ENCODE measurements at places on chromosomes 4 and X.

- DNase-seq = no peak
Observed at GRCh38 chrX:80667967-80668366, 141.7 kb downstream of the BRWD3 start.

DNA sequence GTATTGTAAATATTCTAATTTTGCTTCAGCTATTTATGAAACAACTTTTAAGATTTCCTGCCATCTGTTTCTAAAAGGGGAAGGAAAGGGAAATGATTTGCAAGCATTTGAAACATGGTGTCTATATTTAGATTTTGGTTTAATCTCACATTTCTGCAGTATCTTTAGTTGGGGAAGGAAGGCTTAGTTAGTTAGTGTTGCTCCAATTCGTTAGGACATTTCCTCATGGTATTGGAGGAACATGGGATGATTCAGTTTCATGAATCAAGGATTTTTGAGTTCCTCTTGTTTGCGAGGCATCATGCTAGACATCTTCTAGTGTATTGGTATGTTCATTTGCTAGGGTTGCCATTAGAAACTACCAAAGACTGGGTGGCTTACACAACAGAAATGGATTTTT lies 20.5 kb upstream of the TMEM192 start:
- DNase-seq = no peak

- DNase-seq = no peak
Observed at GRCh38 chr4:85741921-85742591, 267.1 kb downstream of the ARHGAP24 start.

DNA sequence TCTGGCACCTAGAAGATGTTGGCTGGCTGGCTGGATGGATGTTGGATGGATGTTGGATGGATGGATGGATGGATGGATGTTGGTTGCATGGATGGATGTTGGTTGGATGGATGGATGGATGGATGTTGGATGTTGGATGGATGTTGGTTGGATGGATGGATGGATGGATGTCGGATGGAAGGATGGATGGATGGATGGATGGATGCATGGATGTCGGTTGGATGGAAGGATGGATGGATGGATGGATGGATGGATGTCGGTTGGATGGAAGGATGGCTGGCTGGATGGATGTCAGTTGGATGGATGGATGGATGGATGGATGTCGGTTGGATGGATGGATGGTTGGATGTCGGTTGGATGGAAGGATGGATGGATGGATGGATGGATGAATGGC lies 96.7 kb downstream of the PSAPL1 start:
- no peak for DNase-seq

DNA sequence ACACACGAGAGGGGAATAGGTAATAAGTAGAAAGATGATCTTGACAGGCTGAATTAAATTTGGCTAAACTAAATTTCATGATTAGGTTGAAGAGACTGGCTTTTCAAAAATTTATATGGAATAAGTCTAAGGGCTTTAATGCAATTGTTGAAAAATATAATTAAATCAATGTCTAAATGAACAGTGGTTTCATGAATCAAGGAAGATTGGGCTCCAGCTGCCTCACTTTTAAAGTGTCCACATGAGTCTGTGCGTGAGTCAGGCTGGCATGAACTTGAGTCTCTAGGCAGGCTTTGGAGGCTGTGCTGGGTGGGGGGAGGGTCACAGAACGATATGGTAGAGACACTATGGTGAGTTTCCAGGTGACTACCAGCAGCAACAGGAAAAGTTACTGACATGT lies 111.9 kb downstream of the SORBS2 start:
- no peak for DNase-seq

GRCh38 chr4:43864616-43865146 lies 583.9 kb downstream of the KCTD8 start:
- no peak for DNase-seq

- DNase-seq = no peak
Observed at GRCh38 chr4:53004497-53005148, 142.5 kb downstream of the RASL11B start.

DNA sequence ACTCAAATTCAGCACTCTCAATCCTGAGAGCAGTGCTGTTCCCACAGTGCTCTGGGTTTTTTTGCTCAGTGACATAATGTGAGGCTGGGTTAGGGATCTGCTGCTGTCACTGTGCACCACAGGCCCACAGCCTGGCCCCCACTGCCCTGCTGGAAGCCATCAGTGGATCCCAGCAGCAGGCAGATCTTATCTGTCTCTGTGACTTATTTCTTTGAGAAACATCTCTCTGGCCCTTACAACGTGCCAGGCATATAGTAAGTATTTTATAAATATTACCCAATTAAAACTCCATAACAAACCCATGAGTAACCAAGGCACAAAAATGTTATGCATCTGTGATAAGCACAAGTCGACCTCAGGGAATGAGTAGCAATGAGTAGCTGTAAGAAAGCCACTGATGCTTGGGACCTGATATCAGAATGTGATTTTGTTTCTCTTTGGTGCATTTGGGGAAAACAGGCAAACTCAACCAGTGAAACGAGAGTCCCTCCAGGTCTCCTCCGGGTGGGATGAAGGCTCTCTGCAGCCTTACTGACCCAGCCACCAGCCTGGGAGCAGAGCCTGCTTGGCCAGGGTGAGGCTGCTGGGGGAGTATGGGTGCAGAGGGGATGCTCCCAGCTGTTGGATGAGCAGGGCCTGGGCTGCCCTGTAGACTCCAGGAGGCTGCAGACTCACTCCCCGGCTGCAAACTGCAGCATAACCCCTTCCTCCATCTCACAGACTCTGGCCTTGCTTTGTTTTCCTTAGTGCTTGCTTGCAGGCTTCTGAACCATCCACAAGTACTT lies 172.7 kb upstream of the LNX1 start:
- DNase-seq = no peak

DNA sequence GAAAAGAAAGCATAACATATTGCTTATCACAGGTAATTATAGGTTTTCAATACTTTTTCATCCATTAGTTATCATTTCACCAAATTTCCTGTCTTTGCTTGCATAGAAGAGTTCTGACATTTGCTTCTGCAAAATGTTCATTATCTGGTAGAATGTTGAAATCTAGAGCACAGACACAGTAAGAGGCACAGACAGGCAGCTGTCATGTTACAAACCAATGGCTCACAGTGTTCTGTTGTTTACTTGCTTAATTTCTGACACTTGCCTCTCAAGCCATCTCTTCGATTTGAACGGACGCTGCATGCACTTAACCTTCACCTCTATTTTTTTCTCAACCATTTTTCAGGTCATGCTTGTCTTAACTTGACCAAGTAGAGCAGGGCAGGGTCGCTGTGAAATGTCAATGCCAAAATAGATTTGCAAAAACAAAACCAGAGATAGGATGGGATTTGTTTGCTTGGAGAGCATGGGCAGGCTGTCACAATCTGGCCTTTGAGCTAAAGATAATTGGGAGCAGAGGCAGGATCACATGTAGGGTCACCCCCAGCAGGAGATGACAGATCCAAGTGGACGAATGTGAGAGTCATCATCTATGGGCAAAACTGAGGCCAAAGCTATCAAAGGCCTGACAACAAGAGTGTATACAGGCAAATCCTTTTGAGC lies 292.3 kb downstream of the SMARCA1 start:
- no peak for DNase-seq

- no peak for DNase-seq
Observed at GRCh38 chr4:26015133-26015651, 101.2 kb downstream of the SMIM20 start.

DNA sequence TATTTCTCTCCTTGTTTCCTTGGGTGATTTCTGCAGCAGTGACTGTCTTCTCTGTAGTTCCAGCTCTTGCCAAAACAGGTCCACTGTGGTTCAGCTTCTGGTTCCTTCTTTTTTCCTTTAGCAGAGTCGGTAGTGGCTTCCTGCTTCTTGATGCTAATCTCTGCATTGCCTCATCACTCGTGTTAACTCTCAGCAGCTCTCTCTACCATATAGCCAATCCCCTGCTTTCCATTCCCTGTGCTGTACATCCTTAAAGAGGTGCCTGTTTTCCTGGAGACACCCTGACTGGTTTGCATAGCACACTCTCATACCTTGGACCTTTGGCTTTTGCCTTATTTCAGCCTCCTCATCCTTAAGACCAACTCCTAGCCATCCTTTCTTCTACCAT lies 191.2 kb upstream of the LNX1 start:
- DNase-seq = no peak

DNA sequence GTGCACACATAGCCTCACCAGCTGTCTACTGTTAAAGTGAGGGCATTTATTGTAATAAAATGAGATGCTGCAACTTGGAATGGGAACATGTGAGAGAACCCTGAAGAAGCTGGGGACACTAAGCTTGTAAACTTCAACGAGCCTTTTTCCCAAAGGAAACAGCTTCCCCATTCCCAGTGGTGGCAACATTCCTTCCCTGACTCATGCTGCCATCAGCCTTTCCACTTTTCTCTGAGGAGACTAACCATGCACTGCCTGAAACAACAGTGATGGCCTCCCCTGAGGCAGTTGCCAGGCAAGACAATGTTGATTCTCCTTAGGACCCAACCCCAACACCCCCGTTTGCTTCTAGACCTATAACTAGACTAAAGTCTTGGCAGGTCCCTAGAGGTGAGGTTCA lies 928.3 kb downstream of the GLUD2 start:
- no peak for DNase-seq

GRCh38 chr4:105989485-105990242 lies 94.4 kb downstream of the NPNT start:
- DNase-seq = no peak

- no peak for DNase-seq
Observed at GRCh38 chr4:17939054-17939453, 82.5 kb downstream of the LCORL start.

DNA sequence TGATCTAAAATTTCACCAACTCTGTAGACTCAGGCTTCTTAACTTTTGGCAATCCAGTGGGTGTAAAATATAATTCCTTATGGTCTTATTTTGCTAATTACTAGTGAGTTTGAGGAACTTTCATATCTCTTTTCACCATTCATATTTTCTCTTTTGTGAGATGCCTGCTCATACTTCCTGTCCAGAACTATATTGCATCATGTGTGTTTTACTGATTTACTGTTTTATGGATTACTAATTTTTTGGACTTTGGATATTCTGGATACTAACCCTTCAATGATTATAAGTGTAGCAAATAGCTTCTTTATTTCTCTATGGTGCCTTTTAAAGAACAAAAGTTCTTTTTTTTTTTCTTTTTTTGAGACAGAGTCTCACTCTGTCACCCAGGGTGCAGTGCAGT lies 20.6 kb downstream of the GSX2 start:
- no peak for DNase-seq

DNA sequence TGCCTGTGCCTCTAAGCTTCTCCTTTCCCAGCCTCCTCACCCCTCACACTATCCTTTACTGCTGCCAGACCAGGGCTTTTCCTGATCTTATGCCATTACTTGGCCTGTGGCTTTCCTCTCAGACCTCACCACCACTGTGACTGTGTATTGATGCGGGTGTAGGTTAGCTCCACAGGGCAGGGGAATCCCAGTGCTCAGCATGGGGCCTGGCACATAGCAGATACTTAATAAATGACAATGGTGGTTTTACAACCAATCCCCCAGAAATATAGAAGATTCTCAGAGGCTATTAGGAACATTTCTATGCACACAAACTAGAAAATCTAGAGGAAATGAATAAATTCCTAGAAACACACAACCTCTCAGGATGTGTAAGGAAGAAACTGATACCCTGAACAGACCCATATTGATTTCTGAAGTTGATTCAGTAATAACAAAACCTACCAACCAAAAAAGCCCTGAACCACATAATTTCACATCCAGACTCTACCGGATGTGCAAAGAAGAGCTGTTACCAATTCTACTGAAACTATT lies 129.6 kb upstream of the QRFPR start:
- no peak for DNase-seq

DNA sequence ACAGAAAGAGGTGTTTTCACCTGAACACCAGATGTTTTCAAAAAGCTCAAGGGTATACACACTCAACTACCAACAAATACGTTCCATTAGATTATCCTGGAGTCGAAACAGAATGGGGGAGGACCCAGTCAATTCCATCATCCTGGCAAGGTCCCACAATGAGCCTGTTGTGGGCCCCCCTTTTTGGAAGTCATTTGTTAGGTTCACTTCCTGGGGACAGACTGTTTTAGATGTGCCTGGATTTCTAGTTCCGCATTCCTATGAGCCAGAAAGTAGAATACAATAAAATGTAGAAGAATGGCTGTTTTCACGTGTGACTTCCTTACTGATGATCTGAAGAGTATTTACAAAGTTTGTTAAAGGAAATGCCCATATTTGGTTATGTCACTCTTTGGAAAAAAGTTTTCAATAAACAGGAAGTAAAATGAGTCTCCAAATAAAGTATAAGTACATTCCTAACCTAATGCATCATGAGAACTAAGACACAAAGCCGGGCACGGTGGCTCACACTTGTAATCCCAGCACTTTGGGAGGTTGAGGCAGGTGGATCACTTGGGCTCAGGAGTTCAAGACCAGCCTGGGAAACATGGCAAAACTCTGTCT lies 192.5 kb downstream of the MAML3 start:
- DNase-seq = no peak

DNA sequence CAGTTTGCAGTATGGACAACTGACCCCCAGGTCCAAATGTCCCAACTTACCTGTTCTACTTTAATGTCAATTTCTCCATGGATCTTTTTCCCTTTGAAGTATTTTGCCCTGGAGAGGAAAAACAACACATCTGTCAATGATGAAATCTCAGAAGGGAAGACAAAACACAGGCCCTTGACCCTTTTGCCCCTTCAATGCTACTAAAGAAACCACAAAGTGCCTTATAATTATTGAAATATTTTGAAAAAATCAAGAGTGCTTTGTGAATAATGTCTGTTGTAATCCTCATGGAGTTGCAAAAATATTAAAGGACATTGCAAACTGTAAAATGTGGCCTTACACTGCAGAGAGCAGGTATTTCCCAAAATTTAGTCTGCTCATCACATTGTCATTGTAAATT lies 12.6 kb downstream of the SYN1 start:
- no peak for DNase-seq

DNA sequence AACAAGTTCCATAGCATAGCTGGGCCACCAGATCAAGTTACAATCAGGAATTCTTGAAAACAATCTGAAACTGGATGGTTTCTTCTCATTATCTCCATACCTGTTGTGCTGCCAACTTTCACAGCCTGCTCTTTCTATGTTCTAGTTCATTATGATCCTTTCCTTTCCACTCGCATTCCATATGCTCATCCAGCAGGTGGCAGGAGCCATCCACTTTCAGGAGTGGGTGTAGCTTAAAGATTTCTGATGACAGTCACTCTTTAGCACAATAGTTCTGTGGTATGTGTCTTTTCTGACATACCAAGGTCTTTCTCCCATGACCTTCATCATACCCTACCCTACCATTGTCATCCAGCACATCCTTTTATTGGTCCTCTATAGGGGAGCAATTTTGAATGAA lies 46.4 kb downstream of the PAGE2 start:
- DNase-seq = no peak

GRCh38 chr4:169079942-169080827 lies 70.1 kb upstream of the CBR4 start:
- DNase-seq = no peak

- DNase-seq = no peak
Observed at GRCh38 chrX:17990532-17990931, 129.4 kb upstream of the RAI2 start.

GRCh38 chr4:147368948-147369347 lies 111.9 kb upstream of the EDNRA start:
- DNase-seq = no peak

GRCh38 chrX:108582151-108582550 lies 142.5 kb downstream of the COL4A5 start:
- DNase-seq = no peak

Measured in T-helper 2 cell (primary cell).